ENCODE measurements at places on chromosomes 2 and 18.

DNA sequence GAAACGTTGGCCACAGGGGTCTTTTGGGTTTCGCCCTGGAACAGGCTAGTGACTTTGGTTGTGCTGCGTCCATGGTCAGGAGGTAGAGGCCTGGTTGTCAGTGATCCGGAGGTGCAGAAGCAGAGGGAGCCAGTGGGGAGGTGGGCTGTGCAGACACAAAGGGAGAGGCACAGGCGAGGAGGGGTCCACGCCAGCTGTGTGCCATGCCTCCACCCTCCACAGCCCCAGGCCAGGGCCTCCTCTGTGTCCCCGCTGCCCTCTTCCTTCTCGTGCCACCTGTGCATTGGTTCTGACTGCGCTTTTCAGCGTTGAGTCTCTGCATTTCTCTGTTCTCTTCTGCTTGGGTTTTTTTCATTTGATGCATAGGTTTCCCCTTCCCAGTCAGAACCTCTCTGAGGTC lies 121.0 kb downstream of the GBX2 start:
- no peak for DNase-seq

DNA sequence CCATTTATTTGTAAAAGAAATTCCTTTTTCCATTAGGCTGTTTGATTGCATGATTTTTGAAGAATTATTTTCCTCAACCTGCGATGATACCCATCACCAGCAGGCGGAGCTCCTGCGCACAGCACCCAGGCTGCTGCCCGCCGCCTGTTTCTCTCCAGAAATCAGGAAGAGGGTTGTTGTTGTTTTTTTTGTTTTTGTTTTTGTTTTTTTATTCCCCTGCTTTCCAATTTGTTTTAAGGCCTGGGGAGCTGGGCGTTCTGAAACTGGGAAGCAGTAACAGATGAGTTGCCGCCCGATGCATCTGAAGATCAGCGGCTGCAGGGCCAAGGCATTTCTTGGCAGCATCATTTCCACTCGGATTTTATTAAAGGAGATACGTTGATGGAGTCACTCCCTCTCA lies 132.1 kb downstream of the MBP start:
- no peak for DNase-seq

DNA sequence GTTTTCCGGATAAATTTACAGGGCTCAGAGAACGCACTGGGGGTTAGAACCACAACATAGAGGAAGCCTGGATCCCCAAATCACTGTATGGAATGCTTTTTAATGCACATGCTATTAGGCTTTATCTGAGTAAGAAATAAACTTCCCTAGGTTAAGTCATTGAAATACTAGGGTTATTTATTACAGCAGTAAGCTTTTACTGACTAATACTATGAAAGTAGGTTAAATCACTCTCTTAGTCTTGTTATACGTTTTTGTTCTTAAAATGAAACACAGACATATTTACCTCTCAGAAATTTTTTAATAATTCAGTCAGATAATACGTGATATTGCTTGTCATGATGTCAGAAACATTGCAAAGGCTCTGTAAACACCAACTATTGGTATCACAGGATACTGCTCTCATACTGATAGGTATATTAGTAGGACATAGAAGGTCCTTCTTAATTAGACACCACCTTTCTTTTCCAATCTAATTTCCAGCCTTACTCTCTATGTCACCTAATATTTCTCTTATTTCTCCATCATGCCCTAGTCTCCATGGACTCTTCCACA lies 162.7 kb upstream of the NYAP2 start:
- no peak for DNase-seq

- peak; percentile 22 for DNase-seq
Measured at GRCh38 chr2:37748541-37748940, 77.1 kb upstream of the CDC42EP3 start.

DNA sequence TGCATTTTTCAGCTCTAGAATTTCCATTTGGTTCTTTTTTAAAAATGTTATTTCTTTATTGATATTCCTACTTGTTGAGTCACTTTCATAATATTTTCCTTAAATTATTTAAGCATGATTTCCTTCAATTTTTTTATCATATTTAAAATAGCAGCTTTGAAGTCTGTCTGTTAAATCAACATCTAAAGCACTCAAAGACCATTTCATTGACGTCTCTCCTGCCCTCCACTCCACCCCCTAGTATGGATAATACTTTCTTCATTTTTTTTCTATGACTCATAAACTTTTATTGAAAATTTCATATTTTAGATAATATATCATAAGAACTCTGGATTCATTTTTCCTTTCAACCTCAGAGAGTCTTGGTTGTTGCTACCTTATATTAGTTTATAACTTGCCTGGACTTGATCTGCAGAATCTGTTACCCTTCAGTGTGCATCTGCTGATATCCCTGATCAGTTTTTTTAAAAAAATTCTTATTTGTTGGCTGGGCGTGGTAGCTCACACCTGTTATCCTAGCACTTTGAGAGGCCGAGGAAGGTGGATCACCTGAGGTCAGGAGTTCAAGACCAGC lies 59.0 kb upstream of the ZNF396 start:
- DNase-seq = no peak

Measured in DMS79 (cell line).